ENCODE measurements at places on chromosomes 1 and 21.

DNA sequence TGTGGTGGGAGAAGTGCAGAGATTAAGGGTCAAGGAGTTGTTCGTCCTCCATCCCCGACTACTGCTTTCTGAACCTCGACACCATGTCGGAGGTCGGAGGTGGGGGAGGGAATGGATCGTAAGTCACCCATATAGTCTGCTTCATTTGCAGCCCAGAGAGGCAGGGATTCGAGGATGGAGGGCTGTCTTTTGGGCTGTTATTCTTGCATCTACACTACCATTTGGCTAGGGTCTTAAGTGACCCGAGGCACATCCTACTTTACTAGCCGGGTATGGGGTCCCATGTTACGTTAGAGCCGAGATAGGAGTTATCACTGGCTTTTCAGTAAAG, 578 bp downstream of the USP21 start:
- DNase-seq: no peak

DNA sequence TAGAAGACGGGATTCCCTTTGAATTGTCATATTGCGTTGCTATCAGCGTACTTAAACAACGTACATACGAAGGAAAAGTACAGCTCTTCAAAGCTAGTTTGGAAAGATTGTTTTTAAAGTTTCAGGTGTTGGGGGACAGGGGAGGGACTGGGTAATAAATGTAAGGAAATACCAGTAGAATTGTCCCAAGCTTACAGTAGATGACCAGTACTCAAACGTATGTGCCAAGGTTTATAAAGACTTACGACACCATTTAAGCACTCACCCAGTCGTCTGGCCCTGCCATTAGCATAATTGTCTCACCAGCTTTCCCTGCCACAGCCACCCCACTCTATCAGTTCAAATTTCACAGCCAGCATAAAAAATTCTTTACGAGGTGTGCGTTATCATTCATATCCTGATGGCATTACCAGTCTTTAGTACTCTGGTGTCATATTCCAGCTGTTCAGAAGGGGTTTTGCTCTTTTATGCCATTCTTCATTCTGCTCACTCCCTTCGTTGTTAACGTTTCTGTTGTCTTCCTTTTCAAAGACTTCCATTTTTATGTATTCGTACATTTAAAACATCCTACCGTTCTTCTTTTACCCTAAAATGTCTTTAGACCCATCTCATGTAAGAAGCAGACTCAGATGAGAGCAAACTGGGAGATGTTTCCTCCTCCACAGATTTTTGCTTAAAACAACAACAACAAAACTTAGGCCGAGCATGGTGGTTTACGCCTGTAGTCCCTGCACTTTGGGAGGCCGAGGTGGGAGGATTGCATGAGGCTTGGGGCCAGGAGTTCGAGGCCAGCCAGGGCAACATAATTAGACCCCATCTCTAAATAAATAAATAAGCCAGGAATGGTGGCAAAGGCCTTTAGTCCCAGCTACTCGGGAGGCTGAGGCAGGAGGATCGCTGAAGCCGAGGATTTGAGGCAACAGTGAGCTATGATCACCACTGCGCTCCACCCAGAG, 1.0 kb upstream of the HP1BP3 start:
- DNase-seq: peak; percentile 45

- DNase-seq: no peak
These were observed 2.0 kb downstream of the CR1 start for GRCh38 chr1:207497941-207498340.

DNA sequence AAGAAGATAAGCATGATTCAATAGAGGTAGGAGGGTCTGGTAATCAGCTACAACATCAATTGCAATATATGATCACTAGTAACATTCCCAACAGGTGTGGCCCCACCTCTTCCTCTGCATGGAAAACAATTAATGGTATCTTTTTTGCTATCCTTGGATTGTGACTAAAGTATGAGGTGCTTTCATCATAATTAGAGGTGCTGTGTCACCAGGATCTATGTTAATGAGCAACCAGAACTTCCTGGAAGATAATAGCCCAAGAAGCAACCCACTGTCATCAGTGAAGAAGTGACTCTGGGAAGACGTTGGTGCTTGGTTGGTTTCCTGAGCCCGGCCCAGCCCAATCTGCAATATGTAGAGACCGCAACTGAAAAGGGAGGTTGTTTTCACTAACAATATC, 167.2 kb downstream of the SETD4 start:
- no peak for DNase-seq

GRCh38 chr1:161869291-161869690, 103.2 kb downstream of the ATF6 start:
- no peak for DNase-seq

- DNase-seq: peak; percentile 62
These were observed 3.7 kb upstream of the SDE2 start for GRCh38 chr1:226002667-226003501.

DNA sequence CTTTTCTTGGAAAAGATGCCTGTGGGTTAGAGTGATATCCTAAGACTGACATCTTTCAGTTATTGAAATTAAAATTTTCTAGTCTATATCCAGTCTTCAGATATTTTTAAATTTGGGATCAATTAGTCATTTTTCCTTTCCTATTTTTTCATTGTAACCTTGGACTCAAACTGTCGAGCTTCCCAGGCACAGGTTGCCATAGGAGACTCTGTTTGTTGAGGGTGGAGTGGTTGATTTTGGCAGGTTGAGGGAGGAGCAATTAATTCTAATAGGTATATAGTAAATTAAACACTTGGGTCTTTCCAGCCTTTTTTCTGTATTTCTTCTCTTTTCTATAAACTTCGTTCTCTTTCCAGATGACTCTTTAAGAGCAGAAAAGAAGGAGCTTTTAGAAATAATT, 326.8 kb downstream of the ASTN1 start:
- no peak for DNase-seq

DNA sequence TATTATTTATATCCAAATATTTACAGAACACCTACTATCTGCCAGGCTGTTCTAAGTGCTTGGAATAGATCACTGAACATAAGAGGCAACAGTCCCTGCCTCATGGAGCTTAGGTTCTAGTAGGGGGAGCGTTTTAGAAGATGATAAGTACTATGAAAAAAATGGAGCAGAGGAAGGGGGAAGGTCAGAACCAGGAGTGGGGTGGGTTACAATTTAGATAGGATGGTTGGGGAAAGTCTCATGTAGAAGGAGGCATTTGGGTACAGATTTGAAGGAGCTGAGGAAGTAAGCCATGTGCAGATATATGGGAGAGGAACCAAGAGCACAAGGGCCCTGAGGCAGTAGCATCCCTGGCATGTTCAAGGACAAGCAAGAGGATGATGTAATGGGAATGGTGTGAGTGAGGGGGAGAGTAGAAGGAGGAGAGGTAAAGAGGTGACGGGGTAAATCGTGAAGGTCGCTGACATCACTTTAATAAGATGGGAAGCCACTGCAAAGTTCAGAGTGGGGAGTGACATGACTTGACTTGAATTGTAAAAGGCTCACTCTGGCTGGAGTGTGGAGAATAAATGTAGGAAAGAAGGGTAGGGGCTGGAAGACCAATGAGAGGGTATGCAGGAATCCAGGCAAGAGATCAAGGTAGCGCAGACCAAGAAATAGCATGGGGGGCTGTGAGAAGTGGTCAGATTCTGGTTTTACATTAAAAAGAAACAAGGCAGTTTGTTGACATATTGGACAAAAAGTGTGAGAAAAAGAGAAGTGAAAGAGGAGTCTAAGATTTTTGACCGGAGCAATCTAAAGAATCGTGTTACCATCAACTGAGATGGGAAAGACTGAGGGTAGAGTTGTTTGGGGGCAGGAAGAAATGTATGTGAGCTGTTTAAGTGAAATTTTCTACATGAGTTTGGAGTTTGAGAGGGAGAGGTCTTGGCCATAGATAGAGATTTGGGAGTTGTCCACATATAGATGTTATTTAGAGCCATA, 92.6 kb downstream of the LPAR3 start:
- DNase-seq: no peak

- peak; percentile 84 for DNase-seq
These were observed 54.3 kb downstream of the ADARB1 start for GRCh38 chr21:45128613-45129188.

- no peak for DNase-seq
These were observed 10.7 kb downstream of the ATP1A4 start for GRCh38 chr1:160161965-160162705.

GRCh38 chr1:55217226-55217986, 2.2 kb upstream of the USP24 start:
- DNase-seq: no peak

- no peak for DNase-seq
These were observed 401.1 kb upstream of the CHRM3 start for GRCh38 chr1:238985312-238985711.

All from D341Med (cell line).